Peyer's patch (tissue), 4 donors: ENCODE measurements at places on chromosomes 6 and 20. TPM values are rescaled to one million over a fixed set of nuclear protein-coding genes. Genes with fewer than 3 reads are reported as not detected.

MYH7B gene
- 1.2 TPM for total RNA-seq

GCNT2 gene
- 78.3 TPM for total RNA-seq

MUC22 gene
- not detected for total RNA-seq

ARFGEF3 gene
- total RNA-seq, result 12.0 TPM

ABHD16B gene
- total RNA-seq, result not detected

DNA sequence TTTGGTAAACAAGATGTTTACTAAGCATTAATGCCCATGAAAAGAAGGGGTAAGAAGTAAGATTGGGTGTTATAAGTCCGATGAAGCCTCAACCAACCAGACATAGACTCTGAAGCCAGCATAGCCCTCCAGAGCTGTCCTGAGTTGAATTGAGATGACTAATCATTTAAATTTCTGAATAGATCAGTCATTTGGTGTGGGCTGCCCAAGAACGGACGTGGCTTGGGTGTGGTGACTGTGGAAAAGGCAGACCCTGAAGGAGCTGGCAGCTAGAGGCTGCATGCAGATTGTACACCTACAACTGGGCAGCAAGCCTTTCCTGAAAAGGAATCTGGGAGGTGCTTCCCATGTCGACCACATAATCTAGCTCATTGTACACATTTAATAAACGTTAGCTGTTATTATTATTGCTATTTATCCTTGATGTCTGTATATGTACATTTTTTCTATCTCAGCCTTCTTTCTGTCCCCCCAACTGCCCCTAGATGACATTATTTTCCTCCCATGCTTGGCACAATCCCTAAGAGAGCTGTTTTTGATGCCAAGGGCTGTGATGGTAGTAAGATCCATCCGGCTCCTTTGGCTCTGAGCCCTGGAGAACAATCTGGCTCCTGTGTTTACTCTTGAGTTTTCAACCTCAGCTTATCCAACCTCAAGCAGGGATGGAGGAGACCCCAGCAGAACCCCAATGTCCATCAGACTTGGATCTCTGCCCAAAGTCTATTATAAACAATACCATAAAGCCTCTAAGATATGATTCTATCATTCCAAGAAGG, 57.6 kb upstream of the JAG1 start:
- DNase-seq, result no peak

- no peak for DNase-seq
Observed at GRCh38 chr20:36833275-36834020, 42.5 kb upstream of the TLDC2 start.

DNA sequence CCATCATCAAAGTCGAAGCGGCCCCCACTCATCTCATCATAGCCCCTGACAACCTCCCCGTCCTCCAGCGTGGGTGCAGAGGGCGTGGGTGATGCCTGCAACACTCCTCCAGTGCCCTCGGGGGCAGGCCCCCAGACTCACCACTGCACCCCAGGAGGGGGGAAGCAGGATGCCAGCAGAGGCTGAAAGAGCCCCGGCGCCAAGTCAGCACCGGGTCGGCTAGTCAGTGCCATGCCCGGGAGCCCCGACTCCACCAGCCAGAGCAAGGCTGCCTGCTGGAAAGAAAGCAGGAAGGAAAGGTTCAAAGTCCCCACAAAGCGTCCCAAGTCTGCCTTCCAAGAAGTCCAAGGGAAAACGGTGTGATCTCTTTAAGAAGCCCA, 324 bp downstream of the JPH2 start:
- no peak for DNase-seq
